ENCODE measurements at places on chromosomes 13 and 19.

- no peak for DNase-seq
- H3K27ac ChIP-seq: no peak overlapping the region
- H3K27me3 ChIP-seq: no peaks in the 10 kb centered on the region
Measured at GRCh38 chr13:71602344-71602743, 264.7 kb downstream of the DACH1 start.

DNA sequence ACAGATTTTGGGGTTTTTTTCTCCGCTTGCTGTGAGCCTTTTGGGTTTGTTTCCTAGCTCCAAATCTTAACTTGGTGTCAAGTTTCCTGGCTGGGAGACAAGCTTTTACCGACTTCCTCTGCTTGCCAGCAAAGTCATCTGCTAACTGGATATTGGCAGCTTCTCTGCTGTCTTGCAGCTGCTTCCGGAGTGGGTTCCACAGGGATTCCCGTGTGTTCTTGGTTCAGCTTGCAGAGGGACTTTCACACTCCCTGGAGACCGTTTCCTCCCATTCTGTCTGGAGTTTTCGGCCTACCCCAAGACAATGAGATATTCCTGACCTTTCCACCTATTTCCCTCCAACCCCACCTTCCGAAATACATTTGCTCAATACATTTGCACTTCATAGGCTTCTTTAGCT is 2.2 kb upstream of the COLGALT1 start:
- H3K4me1 ChIP-seq: peaks cover 7% of the 10 kb centered on the region
- H3K36me3 ChIP-seq: no peaks in the 10 kb centered on the region
- H3K27ac ChIP-seq: no peak overlapping the region
- H3K27me3 ChIP-seq: no peaks in the 10 kb centered on the region
- DNase-seq: no peak

GRCh38 chr19:6109947-6110346 is 353 bp downstream of the RFX2 start:
- H3K27me3 ChIP-seq: no peaks in the 10 kb centered on the region
- H3K27ac ChIP-seq: peak overlapping the region; percentile 73
- no peaks in the 10 kb centered on the region for H3K36me3 ChIP-seq
- H3K4me1 ChIP-seq: peaks cover 5% of the 10 kb centered on the region
- H3K4me3 ChIP-seq: peak overlapping the region; percentile 59

DNA sequence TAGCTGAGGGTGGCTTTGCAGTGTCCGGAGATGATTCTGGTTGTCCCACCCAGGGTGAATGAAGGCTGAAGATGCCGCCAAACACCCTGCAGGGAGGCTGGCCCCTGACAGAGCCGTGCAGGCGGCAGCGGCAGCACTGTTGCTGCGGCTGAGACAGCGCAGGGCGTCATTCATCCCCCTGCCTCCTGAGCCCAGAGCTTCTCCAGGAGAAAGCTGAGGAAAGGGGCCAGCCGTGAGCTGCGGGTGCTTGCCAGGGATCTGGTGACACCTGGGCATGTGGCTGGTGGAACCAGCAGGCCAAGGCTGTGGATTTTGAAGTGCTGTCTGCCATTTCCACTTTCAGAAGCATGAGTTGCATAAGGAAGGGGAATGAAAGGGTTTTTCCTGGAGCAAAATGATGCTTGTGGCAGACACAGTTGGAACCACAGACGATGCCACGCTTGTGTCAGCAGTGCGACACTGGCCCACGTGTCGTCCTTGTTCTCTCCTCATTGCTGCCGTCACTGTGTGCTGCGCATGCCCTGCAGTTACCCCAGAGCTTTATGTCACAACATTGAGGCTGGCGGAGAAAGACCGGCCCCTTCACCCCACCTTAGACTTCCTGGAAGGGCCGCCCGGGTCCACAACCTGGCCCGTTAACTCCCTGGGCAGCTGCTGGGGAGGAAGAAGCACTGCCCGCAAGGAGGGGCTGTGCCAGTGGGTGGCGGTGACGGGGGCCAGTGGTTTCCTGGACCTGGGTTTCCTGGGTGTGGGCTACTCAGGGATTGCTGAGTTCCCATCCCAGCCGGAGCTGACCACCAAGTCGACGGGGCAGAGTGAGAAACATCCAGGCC is 22.7 kb downstream of the TFDP1 start:
- H3K4me3 ChIP-seq: no peak overlapping the region
- peaks cover under 1% of the 10 kb centered on the region for H3K36me3 ChIP-seq
- no peaks in the 10 kb centered on the region for H3K4me1 ChIP-seq

DNA sequence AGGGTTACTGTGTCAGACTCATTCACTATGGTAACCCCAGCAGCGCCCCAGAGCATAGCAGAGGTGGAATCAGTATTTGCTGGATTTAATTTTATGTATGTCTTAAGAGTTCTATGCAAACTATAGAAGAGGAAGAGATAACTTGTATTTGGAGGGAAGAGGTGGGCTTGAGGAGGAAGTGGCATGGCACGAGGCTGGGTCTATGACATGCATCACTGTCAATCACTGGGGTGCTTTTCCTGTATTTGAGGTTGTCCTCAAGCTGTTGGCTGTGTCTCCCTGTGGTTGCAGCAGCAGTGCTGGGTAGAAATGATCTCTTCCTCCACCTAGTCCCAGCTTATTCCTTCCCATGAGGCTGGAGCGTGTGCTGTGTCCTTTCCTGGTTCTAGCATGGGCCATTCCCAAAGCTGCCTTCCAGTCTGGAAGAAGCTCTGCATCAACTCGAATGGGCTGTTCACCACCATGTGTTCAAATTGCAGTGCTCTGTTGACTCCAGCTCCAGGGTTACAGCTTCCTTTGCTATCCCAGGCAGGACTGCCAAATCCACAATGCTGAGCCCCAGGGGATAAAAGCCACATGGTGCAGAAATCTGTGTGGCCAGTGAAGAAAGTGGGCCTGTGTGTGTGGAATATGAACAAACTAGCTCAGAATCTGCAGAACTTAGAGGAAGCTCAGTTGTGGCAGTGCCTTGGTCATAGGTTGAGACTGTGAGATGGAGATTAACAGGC is 73.1 kb upstream of the MTIF3 start:
- H3K4me1 ChIP-seq: no peaks in the 10 kb centered on the region
- H3K4me3 ChIP-seq: no peak overlapping the region
- H3K36me3 ChIP-seq: no peaks in the 10 kb centered on the region
- peaks cover 9% of the 10 kb centered on the region for H3K27me3 ChIP-seq
- H3K27ac ChIP-seq: no peak overlapping the region
- DNase-seq: no peak

DNA sequence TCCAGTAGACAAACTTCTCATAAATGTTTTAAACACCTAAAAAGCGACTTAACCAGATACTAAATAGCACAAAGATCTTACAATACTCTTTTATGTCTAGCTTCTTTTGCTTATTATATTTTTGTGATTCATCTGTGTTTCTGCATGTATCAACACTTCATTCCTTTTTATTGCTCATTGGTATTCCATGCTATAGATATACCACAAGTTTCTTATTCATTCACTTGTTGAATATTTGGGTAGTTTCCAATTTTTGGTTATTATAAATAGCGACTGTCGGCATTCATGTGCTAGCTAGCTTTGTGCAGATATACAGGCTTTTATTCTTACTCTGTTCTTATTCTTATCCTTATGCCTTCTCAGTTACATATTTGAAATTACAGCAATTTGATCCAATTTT is 50.0 kb upstream of the RGCC start:
- no peaks in the 10 kb centered on the region for H3K27me3 ChIP-seq
- DNase-seq: no peak
- H3K36me3 ChIP-seq: no peaks in the 10 kb centered on the region
- H3K4me1 ChIP-seq: no peaks in the 10 kb centered on the region
- no peak overlapping the region for H3K27ac ChIP-seq
- no peak overlapping the region for H3K4me3 ChIP-seq

GRCh38 chr13:26820871-26821270 is 60.3 kb upstream of the GPR12 start:
- no peaks in the 10 kb centered on the region for H3K27me3 ChIP-seq
- H3K4me3 ChIP-seq: no peak overlapping the region
- DNase-seq: no peak
- no peaks in the 10 kb centered on the region for H3K4me1 ChIP-seq
- no peaks in the 10 kb centered on the region for H3K36me3 ChIP-seq
- no peak overlapping the region for H3K27ac ChIP-seq

DNA sequence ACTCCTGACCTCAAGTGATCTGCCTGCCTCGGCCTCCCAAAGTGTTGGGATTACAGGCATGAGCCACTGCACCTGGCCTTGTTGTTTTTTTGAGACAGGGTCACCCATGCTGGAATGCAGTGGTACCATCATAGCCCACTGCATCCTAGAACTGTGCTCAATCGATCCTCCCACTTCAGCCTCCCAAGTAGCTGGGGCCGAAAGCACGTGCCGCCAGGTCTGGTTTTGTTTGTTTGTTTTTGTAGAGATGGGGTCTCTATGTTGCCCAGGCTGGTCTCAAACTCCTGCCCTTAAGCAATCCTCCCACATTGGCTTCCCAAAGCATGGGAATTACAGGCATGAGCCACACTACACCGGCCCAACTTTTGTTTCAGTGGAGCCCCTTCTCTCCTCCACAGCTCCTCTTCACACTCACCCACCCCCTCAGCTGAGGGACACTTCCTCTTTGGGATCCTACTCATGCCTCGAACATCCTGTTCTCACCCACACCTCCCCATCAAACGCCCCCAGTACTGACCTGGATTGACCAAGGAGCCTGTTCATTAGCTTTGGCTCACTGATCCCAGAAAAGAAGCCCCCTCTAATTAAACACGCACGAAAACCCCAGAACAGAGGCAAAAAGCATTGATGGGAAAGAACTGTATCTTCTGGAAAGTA is 12.8 kb upstream of the CERS4 start:
- no peak overlapping the region for H3K4me3 ChIP-seq
- H3K27ac ChIP-seq: no peak overlapping the region
- DNase-seq: no peak
- H3K27me3 ChIP-seq: no peaks in the 10 kb centered on the region

DNA sequence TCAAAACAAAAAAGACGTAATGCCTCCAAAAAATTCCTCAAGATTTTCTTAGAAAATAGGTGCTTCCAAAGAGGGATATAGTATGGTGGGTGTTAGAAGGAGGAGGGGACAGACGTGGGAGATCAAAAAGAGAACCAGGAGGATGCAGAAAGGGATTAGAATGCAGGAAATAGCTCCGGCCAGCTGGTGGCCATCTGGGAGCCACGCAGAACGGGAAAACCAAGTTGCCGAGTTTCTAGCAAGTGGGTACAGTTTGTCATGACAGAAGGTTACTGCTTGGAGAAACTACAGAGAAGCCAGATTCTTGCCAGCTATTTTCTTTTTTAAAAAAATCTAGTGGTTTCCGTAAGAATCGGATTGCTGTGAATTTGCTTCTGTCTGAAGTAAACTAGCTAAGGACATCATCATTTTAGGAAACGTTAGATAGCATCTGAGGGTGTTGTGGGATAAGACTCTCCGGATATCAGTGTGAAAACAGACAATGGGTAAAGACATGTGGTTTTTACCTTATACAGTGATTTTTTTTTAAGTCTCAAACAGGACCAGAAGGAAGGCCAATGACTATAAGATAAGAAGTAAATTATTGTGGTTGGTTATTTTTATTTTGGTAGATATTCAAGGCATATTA is 104.9 kb downstream of the HSPH1 start:
- DNase-seq: no peak
- no peak overlapping the region for H3K27ac ChIP-seq
- H3K27me3 ChIP-seq: no peaks in the 10 kb centered on the region
- H3K4me1 ChIP-seq: no peaks in the 10 kb centered on the region
- no peak overlapping the region for H3K4me3 ChIP-seq
- no peaks in the 10 kb centered on the region for H3K36me3 ChIP-seq

Data from Panc1 (cell line).